ENCODE measurements at places on chromosomes 13 and 19. TPM values are rescaled to one million over a fixed set of nuclear protein-coding genes. Genes with fewer than 3 reads are reported as not detected.

The ZNF626 gene
- 4.1 TPM for total RNA-seq

The SLITRK6 gene
- not detected for total RNA-seq

The CNFN gene
- total RNA-seq = 0.35 TPM

The PIH1D1 gene
- 164 TPM for total RNA-seq

The SOHLH2 gene
- total RNA-seq = 12.7 TPM

The ZNF709 gene
- 0.27 TPM for total RNA-seq

The DPF1 gene
- 5.7 TPM for total RNA-seq

The SIGLEC12 gene
- 0.69 TPM for total RNA-seq

The SLC25A41 gene
- total RNA-seq = 4.2 TPM

The KLK8 gene
- total RNA-seq = 1.4 TPM

The SGCG gene
- 0.35 TPM for total RNA-seq

The SHC2 gene
- 0.20 TPM for total RNA-seq

The PSG1 gene
- total RNA-seq = not detected

The ALG5 gene
- total RNA-seq = 31.3 TPM

The ZNF443 gene
- total RNA-seq = 2.2 TPM

The MAP4K1 gene
- total RNA-seq = 3.2 TPM

The CD37 gene
- 12.0 TPM for total RNA-seq

The CHAF1A gene
- 86.9 TPM for total RNA-seq

The KIR3DL2 gene
- total RNA-seq = not detected

The HSPBP1 gene
- total RNA-seq = 85.8 TPM

The MBD3L2 gene
- total RNA-seq = not detected

The GPR12 gene
- not detected for total RNA-seq

The GRIN2D gene
- 24.7 TPM for total RNA-seq

The COX7A1 gene
- not detected for total RNA-seq

The VSIG10L gene
- 7.7 TPM for total RNA-seq

The GIPR gene
- 21.7 TPM for total RNA-seq

The LILRA2 gene
- total RNA-seq = 2.1 TPM

The MAP2K7 gene
- total RNA-seq = 45.8 TPM

The CSNK1A1L gene
- not detected for total RNA-seq

The KCNK6 gene
- total RNA-seq = 0.31 TPM

The TEAD2 gene
- 19.5 TPM for total RNA-seq

The ZNF776 gene
- total RNA-seq = 6.7 TPM

The DIRAS1 gene
- total RNA-seq = 12.0 TPM

The C19orf73 gene
- total RNA-seq = 3.2 TPM

The ATCAY gene
- total RNA-seq = not detected

The IGFL2 gene
- total RNA-seq = 0.75 TPM

The FAM216B gene
- not detected for total RNA-seq

The GGN gene
- total RNA-seq = 0.33 TPM

The LAIR2 gene
- 0.34 TPM for total RNA-seq

The IL11 gene
- total RNA-seq = not detected

The ANKLE1 gene
- total RNA-seq = 6.2 TPM

The TTC9B gene
- not detected for total RNA-seq

The PRTN3 gene
- total RNA-seq = 0.86 TPM

The ZNF90 gene
- 0.89 TPM for total RNA-seq

The ZNF580 gene
- total RNA-seq = 38.0 TPM

The KDELR1 gene
- total RNA-seq = 138 TPM

The FGF9 gene
- not detected for total RNA-seq

The GPR4 gene
- 0.07 TPM for total RNA-seq

The ZNF586 gene
- 11.7 TPM for total RNA-seq

The PIBF1 gene
- total RNA-seq = 26.5 TPM

The POGLUT2 gene
- 9.7 TPM for total RNA-seq

The MEDAG gene
- total RNA-seq = not detected

The ATP1A3 gene
- 0.56 TPM for total RNA-seq

The ZNF285 gene
- 0.65 TPM for total RNA-seq

The TMEM255B gene
- total RNA-seq = 0.75 TPM

The DOCK9 gene
- total RNA-seq = 19.2 TPM
